Omental fat pad (tissue), 4 donors: ENCODE measurements at places on chromosomes 1 and 21.

DNA sequence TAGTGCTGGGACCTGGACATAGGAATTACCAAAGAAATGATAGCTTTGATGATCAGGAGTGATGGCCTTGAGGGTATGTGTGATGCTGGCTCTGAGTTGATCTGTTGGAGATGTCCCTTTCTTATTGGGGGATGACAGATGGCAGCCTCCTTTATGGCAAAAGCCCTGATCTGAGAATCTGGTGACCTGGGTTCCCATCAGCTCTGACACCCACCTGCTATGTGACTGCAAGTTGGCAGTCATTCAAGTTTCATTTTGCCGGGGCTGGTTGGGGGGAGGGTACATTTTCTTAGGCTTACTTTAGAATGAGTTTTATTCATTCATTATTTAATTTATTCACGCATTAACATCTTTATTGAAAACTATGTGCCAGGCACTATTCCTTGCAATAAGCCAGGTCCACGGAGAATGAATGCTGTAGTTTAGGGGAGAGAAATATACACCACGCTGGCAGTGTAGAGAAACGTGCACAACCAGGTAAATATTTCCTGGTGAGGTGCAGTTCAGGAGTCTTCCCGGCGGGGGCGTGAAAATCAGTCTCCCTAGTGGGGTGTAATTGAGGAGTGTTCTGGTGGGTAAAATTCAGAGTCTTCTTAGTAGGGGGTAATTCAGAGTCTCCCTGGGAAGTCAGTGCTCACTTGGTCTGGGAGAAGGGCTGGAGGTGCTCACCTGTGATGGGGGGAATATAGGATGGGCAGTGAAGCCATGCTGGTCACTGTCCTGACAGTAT lies 401.3 kb downstream of the CAMTA1 start:
- DNase-seq = no peak

- no peak for DNase-seq
Measured at GRCh38 chr1:208042868-208043267, 131.9 kb upstream of the CD34 start.

GRCh38 chr1:110616587-110616986 lies 10.4 kb upstream of the KCNA2 start:
- no peak for DNase-seq

DNA sequence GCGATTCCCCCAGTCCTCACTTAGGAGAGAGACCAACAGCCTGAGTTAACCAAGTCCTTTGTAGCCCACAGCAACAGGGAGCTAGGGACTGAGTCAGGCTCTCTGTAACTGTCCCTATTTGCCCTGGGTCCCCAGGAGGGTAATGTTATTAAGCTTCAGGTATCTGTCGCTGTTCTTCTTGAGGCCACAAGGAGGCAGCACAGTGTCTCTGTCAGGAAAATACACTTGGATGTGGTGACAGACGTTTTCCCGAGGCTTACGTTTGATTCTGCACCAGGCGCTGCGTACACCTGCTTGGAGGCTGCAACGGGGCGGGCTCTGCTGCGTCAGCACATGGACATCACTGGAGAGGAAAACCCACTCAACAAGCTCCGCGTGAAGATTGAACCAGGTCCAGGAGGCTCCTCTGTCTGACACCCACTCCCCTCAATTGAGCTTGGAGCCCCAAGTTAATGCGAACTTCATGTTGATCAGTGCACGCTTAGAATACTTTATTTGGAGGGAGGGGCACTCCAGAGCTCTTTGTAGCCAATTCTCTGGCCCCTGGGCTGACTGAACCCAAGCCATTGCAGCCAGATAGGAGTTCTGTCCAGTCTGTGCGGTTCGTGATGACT lies 10.7 kb upstream of the ELF3 start:
- DNase-seq = no peak

DNA sequence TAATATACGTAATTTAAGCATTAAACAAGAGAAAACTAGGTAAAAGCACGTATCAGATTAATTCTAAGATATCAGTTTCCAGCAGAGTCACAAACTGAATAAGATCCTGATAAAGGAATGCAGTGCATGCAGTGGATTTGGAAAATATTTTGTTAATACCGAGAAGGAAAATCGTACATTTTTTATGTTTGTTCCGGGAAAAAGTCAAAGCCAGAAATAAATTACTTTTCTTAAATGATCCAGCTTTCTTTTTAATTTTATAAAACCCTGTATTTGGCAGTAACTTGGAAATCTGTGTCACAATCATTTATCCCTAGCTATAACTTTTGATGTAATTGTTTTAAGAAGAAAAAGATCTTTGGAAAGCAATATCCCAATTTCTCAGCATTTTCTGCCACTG lies 955 bp downstream of the PALMD start:
- DNase-seq = no peak

DNA sequence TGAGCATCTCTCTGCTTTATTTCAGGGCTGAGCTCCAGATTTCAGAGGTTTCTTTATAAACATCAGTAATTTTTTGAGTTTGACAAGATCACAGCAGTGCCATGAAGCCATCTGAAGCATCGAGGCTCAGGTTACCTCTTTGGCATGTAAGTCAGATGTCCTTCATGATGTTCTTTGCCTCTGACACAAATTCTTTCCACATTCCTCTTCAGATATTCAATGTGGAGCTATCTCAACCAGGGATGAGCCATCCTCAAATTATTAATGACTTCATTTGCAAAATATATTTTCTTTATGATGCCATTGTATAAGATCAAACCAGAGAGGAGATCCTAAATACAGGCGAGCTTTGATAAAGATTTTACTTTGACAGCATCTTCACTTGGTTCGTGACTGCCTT lies 256.7 kb downstream of the COL11A1 start:
- no peak for DNase-seq
